ENCODE measurements at places on chromosomes 6 and 20.

DNA sequence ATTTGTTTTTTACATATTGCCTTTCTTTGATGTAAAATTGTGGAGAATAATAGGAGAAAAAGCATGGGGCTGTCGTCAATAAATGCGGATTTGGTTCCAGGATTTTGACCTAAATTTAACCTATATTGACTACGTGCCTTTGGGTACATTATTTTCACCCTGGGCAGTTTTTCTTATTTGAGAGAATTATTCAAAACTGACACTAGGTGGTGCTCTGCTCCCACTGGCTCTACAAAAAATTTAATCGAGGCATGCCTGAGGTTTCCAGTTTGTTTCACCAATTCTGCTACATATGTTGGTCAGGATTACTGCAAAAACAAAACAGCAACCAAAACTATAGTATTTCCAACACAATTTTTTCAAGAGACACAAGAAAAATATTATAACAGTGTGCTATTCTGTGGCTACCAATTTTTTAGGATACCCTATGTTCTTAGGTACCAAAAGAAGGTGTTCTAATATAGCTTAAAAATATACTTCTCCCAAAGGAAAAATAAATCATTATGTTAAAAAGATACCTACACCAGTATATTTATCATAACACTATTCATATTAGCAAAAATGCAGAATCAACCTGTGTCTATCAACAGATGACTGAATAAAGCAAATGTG, 48.6 kb upstream of the FABP7 start:
- DNase-seq, result peak; percentile 43

GRCh38 chr20:16433293-16433580, 140.0 kb downstream of the KIF16B start:
- DNase-seq, result no peak

GRCh38 chr20:37504404-37505096, 16.5 kb upstream of the NNAT start:
- no peak for DNase-seq

DNA sequence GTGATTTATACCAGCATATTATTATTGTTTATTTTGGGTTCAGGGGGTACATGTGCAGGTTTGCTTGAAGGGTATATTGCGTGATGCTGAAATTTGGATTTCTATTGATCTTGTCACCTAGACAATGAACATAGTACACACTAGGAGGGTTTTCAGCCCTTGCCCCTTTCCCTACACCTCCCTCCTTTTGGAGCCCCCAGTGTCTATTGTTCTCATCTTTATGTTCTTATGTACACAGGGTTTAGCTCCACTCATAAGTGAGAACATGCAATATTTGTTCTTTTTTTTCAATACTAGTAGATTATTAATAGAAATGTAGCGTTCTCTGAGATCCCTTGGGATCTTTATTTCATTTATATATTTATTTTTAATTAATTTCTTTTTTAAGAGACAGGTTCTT, 79.2 kb upstream of the MRAP2 start:
- no peak for DNase-seq

DNA sequence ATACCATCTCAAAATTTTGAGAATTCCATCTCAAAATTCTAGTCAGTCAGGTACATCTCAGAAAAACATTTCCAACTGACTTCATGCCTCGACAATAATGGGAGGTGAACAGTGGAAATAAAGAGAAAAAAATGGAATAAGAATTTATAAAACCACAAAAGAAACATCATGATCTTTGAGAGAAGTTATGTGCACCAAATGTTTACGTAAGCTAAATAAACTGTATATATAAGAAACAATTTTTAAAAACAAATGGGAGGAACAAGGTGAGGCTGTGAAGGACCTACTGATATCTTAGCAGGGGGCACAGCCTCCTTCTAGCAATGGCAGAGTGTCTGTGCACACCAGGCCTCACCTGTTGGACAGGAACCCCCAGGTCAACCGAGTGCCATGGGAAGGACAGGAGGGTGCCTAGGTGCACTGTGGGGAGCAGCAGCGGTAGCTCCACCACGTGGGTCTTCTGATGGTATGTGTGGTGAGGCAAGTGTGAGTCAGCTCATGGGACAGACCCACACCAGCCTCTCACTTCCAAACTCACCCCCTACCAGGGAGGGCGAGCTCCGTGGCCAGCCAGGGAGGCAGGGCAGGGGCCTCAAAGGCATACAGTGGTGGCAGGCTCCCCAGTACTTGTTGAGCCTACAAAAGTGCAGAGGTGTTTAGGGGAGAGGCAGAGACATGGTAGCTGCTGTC, 23.2 kb downstream of the DIDO1 start:
- no peak for DNase-seq

DNA sequence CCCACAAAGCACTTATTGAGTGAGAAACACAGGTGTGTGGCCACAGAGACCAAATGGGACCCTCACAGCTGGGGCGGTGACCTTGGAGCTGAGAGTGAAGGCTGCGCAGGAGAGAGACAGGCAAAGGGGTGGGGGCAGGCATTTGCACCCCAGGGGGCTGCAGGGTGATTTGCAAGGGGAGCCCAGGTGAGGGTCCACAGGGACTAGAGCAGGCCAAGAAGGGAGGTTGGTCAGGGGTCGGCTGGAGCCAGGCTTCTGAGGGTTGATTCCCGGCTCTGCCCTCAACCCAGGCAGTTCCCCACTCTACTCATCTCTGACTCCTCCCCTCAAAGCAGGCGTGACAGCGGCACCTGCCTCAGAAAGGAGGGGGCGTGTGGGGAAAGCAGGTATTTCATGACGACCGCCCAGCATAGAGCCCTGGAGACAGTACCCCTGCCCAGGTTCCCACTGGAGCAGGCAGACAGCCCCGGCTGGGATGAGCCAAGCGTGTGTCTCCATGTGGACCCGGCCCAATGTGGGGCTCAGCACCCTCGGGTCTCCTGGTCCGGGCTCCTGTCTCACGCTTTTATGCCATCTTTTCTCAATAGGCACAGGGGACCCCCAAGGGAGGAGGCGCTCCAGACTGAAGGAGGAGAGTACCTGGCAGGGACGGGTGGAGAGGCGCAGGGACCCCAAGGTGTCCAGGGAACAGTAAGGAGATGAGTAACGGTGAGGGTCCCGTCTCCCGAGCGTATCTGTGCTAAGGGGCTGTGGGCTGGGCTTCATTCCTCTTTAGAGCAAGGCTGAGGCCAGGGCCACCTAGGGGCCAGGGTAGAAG, 3.1 kb upstream of the MRGBP start:
- no peak for DNase-seq

DNA sequence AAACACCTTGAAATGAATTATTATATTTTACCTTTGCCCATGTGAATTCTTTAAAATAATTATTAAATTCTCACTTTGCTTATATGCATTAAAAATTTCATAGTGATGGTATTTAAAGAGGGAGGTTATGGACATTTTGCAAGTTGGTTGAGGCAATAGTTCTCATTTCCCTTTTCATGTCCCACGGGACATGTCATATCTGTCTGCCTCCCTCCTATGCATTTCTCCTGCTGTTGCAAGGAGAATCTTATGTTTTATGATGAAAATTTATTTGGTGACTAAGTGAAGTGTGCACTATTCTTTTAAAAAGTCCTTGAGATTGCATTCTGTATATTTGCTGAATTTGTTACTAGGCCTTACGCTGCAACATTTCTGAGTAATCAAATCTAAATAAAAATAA, 67.2 kb downstream of the UTRN start:
- peak; percentile 95 for DNase-seq

DNA sequence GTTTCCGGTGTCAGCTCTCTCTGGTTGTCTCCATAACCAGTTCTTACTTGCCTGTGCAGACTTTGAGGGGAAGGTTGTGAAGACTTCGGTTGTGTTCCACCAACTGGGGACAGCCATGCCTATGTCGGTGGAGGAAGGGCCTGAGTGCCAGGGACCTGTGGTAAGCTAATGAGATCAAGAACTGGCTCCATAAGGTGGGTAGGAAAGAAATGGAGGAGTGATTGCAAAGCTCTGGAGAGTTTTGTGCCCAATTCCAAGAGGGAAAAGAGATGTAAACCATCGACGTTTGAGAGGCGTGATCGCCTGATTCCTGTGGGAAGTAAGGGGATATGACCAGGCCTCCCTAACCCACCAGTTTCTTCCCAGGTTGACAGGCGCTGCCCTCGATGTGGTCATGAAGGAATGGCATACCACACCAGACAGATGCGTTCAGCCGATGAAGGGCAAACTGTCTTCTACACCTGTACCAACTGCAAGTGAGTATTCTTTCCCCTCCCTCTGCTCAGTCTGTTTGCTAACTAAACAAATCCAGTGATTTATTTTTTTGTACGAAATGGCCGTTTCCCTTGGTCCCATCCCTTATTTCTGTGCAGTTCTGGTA, 893 bp downstream of the POLR1H start:
- no peak for DNase-seq

Data from inflammatory macrophage treated with lipopolysaccharide for 4 hours (primary cell).